ENCODE measurements at places on chromosomes 4 and X.

- DNase-seq: no peak
Observed at GRCh38 chr4:83388313-83388676, 53.6 kb upstream of the HPSE start.

- no peak for DNase-seq
Observed at GRCh38 chr4:76197031-76197743, 16.4 kb downstream of the SCARB2 start.

DNA sequence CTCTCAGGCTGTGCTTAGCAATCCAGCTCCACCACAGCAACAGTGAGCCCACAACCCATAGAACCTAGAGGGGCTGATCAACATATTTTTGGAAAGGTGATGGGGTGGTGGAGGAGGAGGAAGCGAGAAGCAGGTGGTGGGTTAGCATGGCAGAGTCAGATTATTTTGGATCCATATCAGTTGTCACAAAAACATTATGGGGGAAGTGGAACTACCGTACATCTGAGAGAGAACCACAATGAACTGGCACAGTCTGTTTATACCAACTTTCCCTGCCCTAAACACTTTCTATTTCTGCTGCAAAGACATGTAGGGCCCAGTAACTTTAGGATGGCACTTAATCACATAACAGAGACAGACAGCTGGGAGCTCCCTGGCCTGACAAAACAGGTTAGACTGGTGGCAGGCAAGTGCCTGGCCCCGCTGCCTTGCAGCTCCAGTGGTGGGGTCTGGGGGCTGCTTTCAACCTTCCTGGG is 4.3 kb downstream of the SLC9A7 start:
- no peak for DNase-seq

DNA sequence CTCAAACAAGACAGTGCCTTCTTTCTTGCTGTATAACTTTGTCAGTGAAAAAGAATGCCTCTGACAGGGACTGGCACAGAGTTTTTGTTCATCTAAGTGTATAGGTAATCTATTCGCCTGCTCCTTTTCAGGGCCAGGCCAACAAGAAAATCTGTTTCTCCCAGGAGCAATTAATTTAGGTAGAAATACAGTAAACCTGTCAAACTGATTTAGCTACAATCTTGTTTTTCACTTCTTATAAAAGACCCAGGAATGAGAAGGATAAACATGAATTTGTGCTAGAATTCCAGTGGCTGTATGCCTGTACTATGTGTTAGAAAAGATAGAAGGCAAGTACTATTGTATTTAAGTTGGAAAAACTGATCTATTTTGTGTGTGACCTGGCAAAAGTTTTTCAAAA is 6.1 kb downstream of the TMA16 start:
- DNase-seq: no peak

- no peak for DNase-seq
Observed at GRCh38 chr4:67886281-67886680, 2.5 kb upstream of the TMPRSS11D start.

DNA sequence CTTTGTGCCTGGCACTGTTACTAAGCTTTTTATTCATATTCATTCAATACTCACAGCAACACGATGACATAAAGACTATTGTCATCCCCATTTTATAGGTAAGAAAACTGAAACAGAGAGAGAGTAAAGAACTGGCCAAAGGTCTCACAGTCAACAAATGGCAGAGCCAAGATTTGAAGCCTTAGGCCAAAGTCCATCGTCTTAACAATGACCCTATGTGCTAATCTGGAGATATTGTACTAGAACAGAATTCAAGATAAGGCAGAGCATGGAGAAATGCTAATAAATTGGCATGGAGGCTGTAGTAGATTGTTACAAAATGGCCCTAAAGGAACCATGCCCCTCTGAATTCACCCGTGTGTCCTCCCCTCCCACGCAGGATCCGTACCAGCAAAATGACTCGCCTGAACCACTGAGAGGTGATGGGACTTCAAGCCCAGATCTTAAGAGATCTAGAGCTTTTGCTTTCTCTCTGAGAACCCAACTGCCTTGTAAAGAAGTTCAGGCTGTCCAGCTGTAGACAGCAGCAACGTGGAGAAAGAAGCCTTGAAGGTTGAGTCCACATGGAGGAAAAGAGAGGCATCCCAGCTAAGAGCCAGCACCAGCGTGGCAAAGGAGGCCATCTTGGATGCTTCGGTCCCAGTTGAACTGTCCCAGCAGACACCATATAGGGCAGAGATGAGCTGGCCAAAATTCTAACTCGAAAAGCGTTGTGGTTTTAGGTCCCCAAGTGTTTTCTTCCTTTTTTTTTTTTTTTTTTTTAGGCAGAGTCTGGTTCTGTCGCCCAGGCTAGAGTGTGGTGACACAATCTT is 52.8 kb upstream of the RBM47 start:
- DNase-seq: no peak

DNA sequence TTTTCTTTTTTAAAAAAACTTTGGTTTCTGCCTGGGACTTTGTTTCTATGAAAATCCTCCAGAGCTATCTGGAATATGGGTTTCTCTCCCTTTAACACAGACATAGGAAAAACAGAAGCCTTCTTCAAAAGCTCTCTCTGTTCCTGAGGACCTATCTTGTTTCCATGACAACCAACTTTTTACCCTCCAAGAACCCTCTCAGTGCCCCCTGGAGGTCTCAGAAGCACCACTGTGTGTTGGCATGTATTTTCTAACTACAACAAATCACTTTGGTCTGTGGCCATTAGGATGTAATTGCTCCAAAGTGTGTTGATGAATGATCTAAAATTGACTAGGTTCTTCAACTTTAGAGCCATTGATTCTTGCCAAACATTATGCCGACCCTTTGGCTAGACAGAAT is 1331.6 kb downstream of the ADGRL3 start:
- no peak for DNase-seq

- no peak for DNase-seq
Observed at GRCh38 chr4:174559894-174560293, 37.6 kb upstream of the HPGD start.

- no peak for DNase-seq
Observed at GRCh38 chrX:118108304-118108703, 8.3 kb downstream of the KLHL13 start.

Measured in right lung (tissue), 10 donors.